ENCODE measurements at places on chromosomes 7 and 10.
A peak's percentile ranks its signal among the peaks of the same experiment; 100 is the strongest.

- DNase-seq: no peak
Measured at GRCh38 chr7:112188257-112188656, 17.9 kb downstream of the DOCK4 start.

DNA sequence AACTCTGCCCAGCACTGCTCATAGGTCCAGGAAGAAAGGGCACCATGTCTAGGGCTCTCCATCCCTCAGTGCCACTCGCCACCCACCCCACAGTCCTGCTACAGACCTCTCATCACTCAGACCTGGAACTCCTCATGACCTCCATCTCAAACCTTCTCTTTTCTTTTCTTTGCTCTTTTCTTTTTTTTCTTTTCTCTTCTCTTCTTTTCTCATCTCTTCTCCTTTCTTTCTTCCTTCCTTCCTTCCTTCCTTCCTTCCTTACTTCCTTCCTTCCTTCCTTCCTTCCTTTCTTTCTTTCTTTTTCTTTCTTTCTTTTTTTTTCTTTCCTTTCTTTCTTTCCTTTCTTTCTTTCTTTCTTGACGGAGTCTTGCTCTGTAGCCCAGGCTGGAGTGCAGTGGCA is 122.2 kb downstream of the KLF6 start:
- no peak for DNase-seq

DNA sequence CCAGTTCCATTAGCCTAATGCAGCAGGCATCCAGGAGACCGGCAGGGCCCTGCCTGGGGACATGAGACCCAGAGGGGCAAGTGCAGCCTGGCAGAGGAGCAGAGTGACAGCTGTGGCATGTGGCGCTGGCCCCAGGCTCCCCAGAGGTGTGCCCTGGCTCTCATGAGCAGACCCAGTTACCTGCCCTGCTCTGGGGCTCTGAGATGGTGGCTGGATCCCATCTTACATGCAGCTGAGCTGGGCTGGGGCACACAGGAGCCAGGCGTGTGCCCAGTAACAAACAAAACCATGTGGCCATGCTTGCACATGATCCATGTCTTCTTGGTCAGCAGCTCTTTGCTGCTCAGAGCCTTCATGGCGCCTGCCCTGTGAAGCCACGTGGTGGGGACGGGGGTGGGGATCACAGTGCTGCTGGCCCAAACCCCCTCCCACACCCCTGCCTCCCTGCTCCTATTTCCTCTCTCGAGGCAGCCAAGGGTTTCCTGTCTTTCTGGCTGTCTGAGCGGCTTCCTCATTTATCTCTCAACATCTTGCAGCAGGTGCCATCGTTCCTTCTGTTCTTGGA is 40.3 kb upstream of the GTF2I start:
- no peak for DNase-seq

GRCh38 chr7:142798451-142799436 is 28.0 kb downstream of the PRSS2 start:
- no peak for DNase-seq

DNA sequence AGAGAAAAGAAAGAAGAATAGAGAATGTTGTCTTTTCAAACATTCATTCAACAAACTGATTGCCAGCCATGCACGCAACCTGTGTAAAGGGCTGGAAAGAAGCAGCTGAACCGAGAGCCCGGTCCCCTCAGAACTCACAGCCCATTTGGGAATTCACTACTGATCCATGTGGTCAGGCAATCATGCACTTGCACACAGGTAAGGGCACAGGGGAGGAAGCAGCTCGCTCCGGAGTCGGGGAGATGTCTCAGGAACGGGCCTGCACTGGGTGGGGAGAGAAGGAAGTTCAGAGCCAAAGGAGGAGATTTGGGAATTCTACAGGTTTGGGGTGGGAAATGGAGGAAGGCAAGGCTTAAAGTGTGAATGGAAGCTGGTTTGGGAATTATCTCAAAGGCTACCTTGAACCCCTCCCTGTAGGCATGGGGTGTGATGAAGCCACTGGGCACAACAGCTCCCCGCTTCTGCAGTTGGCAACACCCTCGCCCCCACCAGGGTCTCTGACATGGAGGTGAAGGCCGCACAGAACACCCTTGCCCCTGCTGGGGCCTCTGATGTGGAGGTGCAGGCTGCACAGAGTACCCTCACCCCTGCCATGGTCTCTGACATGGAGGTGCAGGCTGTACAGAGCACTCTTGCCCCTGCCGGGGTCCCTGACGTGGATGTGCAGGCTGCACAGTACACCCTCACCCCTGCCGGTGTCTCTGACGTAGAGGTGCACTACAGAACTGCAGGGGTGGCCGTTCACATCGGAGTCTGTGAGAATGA is 194.4 kb upstream of the RNF32 start:
- no peak for DNase-seq

GRCh38 chr10:59079386-59080226 is 96.8 kb upstream of the PHYHIPL start:
- DNase-seq: no peak

GRCh38 chr10:118562851-118563250 is 32.6 kb downstream of the PRLHR start:
- DNase-seq: no peak

GRCh38 chr10:71600849-71601248 is 118.7 kb downstream of the C10orf105 start:
- DNase-seq: no peak

GRCh38 chr7:30068117-30068516 is 39.9 kb downstream of the PLEKHA8 start:
- no peak for DNase-seq

DNA sequence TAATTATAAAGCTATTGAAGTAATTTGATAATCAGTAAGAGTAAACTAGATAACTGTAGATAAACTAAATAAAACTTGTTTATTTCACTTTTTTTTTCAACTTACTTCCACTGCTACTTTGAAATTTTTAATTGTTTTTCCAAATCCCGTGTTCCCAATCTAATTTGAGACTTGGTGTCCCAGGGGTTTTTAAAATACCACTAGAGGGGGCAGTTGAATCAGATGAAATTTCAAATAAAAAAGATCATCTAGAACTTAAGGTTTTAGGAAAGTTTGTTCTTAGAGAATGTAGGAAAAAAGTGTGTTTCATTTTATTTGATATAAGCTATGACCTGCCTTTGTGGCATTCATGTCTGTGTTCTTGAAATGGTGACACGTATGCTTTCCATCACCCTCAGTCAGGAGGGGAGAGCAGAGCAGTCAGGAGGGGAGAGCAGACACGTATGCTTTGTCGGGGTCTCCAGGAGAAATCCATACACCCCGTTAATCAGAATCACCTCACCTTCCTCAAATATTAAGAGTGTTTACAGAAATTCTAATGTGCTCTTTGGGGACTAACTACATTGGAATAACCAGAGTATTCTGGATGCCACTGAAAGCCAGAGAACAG is 49.9 kb downstream of the C10orf67 start:
- no peak for DNase-seq

GRCh38 chr7:114085592-114086501 is 167.0 kb upstream of the PPP1R3A start:
- DNase-seq: no peak

DNA sequence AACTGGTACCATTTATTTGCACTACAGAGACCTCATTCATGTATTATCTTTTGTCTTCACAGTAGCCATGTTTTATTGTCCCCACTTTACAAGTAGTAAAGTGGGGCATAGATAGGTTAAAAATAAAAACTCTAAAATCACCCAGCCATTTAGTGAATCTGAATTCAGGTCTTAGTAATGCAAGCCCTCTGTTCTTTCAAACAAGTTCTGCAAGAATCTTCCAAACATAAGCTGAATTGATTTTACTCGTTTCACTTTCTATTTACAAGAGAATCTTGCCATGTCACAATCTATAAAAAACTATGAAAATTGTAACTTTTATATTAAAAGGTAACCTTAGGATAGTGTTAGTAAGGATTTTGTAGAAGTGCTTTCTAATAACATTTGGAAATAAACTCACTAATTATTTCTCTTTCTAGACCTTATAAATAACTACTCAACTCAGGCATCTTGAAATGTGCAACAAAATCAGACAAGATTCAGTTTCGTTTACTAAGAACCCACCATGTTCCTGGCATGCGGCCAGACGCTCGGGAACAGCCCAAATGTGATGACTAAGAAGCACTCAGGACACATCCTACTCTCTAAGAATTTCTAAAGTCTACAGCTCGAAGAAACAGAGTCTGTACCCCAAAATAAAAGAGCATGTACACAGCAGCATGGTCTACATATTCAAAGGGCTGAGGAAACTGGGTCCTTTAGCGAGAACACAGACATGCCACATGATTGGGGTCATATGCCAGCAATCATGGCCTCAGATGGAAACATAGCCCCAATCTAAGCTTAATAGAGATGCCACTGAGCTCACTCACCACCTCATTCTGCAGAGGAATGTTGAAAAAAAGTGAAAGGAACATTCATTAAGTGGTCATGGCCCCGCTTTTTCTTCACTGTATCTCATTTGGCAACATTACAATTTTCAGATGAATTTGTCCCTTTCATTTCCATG is 167.6 kb downstream of the AMPH start:
- DNase-seq: peak; percentile 1

GRCh38 chr7:50684011-50684712 is 98.5 kb downstream of the GRB10 start:
- DNase-seq: no peak

GRCh38 chr10:100723770-100724530 is 21.4 kb upstream of the PAX2 start:
- DNase-seq: no peak

DNA sequence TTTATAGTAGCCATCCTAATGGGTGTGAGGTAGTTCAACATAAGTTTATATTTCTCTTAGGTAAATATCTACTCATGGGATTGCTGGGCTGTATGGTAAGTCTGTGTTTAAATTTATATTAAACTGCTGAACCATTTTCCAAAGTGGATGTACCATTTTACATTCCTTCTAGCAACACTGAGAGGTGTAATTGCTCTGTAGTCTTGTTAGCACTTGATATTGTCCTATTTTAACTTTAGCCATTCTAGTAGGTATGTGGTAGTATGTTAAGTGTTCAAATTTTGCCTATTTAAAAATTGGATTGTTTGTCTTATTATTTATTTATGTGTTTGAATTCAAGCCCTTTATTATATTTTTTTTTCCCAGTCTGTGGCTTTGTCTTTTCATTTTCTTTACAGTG is 2.6 kb upstream of the HPS1 start:
- no peak for DNase-seq

DNA sequence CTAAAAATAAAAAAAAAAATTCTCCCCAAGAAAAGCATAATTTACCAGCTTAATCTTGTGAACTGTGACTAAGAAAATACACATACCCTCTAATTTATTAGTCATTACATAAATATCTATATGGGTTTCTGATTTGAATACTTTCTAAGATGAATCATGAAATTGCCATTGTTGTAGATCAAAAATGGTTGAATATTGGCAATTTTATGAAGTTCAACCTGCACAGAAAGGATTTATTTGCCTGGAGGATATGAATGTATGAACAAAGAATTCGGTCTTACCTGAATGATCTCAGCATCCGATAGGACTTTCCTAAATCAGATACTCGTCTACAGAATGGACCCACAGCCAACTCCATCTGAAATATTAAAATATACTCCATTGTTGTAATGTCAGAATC is 61.5 kb downstream of the HBP1 start:
- no peak for DNase-seq

GRCh38 chr7:27946351-27946750 is 206.4 kb downstream of the TAX1BP1 start:
- no peak for DNase-seq

DNA sequence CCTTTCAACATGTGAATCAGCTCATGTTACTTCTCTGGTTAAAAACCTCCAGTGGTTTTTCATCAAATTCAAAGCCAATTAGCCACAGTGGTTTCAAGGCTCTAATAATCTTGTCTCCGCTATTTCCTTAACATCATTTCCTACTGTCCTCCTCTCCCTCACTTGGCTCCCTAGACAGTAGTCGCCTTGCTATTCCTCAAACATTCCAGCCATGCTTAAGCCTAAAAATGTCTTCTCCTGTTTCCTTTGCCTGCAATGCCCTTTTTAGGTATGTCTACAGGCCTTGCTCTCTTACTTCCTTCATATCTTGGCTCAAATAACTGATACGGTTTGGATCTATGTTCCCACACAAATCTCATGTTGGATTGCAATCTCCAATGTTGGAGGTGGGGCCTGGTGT is 779.4 kb upstream of the LRRN3 start:
- no peak for DNase-seq

DNA sequence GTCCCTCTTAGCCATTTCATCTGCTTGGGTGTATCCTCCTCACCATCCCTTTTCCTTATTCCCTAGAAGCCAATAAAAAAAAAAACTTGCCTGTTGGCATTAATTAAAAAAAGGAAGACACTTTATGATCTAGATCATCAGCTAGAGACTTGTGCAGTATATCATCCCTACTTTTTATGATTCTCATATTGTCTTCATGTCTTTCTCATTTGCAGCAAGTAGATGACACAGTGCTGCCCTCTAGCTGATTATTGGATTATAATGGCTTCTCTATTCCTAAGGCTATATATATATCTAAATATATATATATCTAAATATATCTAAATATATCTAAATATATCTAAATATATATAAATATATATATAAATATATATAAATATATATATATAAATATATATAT is 272.4 kb upstream of the LRGUK start:
- no peak for DNase-seq

- DNase-seq: no peak
Measured at GRCh38 chr10:81306971-81307782, 567.8 kb upstream of the NRG3 start.

GRCh38 chr10:23755556-23755955 is 316.7 kb downstream of the OTUD1 start:
- DNase-seq: no peak

GRCh38 chr7:159020987-159021386 is 123.7 kb downstream of the VIPR2 start:
- no peak for DNase-seq

- no peak for DNase-seq
Measured at GRCh38 chr7:131173145-131173890, 154.4 kb upstream of the MKLN1 start.

DNA sequence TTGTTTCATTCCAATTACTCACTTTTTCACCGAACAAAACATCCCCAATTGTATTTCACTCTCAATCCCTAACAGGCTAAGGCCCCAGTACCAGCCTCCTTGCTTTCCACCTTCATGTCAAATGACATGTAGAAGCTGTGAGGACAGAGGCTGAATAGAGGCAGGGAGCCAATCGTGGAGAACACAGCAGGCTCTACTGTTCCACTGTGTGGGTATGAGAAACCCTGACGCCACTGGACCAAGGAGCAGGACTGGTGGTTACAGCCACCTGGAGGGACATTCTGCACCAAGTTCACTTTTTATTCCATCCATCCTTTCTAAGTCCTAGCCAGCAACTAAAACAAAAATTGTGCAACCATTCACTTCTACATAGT is 502.8 kb downstream of the SORCS1 start:
- no peak for DNase-seq

DNA sequence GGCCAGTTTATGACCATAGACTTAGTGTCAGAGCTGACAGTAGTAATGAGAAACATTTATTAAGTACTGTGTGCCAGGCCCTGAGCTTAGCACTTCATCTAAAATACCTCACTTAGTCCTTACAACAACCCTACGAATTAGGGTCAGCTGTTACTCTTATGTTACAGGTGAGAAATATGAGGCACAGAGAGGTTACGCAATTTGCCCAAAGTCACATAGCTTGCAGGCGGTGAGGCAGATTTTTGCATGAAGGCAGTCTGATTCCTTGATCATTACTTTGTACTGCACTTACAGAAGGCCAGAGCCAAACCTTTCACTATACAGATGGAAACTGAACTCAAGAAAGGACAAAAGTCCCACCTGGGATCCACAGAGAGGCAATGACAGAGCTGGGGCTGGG is 10.2 kb downstream of the CDH23 start:
- no peak for DNase-seq

All from T-helper 22 cell (primary cell).